Renal cortex interstitium (tissue), 15 donors: ENCODE measurements at places on chromosomes 1 and 21.

- no peak for DNase-seq
These were observed 103.3 kb downstream of the PDE9A start for GRCh38 chr21:42756580-42757250.

DNA sequence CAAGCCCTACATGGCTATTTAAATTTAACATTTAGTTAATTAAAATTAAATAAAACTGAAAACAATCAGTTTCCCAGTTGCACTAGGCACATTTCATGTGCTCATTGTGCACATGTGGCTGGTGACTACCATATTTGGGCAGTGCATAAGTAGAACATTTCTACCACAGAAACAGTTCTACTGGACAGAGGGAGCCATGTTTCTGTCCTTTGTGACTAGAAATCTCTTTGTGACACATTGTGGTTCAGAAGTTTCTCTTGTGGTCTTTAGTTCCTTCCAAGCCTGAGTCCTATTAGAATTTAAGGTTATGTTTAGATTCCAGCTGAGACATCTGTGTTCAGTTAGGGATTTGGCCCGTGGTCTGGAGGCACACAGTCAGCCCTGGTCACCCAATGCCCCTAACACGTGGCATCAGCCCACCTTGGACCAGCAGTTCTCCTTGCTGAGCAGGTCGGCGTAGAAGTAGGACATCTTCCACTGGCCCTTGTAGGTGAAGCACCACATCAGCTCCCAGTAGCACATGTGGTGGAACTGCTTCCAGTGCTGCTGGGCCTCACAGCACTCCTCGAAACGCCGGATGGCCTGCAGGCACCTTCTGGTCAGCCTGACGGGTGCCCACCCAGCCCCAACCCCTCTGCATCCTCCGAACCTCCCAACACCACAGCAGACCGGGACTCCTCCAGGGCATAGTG is 29.1 kb downstream of the TTC39A start:
- no peak for DNase-seq

GRCh38 chr1:20555025-20555757 is 2.8 kb downstream of the FAM43B start:
- DNase-seq: no peak

GRCh38 chr1:14495996-14496395 is 102.5 kb upstream of the KAZN start:
- no peak for DNase-seq

DNA sequence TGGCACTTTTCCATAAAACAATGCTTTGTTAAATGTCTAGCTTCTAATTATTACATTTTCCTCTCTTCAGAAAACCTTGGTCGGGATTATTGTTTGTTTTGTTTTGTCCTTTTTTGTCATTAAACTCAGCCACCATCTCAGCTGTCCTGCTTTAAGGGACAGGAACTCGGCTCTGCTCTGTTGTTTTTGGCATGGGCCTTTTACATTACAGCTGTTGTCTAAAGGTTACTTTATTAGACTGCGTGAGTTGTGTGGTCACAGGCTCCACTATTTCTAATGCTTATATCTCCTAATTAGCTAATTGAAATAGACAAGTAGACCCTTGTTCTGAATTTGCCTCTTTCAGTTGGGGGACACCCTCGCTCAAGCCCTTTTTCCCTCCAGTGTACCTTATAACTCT is 1.6 kb downstream of the PALMD start:
- no peak for DNase-seq

DNA sequence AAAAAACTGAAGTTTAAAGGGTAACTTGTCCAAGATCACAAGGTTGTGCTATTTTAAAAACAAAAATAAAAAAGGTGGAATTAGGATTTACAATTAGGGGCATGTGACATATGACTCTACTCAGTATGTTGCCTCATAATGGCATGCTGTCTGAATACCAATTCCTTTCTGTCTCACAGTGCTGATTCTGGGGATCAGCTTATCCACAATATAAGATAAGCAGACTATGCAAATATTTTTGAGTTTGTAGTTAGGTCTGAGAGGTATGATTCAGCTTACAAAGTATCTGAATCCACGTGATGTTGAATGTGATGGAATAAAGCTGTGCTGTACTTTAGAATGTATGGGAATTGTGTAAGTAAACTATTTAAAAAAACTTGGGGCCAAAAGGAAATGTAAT is 216.6 kb downstream of the HHIPL2 start:
- DNase-seq: no peak

- DNase-seq: no peak
These were observed 35.3 kb downstream of the ACOT11 start for GRCh38 chr1:54583307-54583686.

GRCh38 chr1:3038571-3039181 is 17.4 kb downstream of the ACTRT2 start:
- DNase-seq: no peak

- DNase-seq: no peak
These were observed 32.1 kb downstream of the FOXD2 start for GRCh38 chr1:47469910-47470309.

GRCh38 chr1:227794817-227795192 is 20.7 kb upstream of the PRSS38 start:
- DNase-seq: no peak

GRCh38 chr1:206931709-206932108 is 10.0 kb upstream of the FCMR start:
- DNase-seq: no peak
